ENCODE measurements at places on chromosomes 2 and 18.

GRCh38 chr2:30666266-30666874 is 140.9 kb downstream of the CAPN13 start:
- DNase-seq, result no peak

DNA sequence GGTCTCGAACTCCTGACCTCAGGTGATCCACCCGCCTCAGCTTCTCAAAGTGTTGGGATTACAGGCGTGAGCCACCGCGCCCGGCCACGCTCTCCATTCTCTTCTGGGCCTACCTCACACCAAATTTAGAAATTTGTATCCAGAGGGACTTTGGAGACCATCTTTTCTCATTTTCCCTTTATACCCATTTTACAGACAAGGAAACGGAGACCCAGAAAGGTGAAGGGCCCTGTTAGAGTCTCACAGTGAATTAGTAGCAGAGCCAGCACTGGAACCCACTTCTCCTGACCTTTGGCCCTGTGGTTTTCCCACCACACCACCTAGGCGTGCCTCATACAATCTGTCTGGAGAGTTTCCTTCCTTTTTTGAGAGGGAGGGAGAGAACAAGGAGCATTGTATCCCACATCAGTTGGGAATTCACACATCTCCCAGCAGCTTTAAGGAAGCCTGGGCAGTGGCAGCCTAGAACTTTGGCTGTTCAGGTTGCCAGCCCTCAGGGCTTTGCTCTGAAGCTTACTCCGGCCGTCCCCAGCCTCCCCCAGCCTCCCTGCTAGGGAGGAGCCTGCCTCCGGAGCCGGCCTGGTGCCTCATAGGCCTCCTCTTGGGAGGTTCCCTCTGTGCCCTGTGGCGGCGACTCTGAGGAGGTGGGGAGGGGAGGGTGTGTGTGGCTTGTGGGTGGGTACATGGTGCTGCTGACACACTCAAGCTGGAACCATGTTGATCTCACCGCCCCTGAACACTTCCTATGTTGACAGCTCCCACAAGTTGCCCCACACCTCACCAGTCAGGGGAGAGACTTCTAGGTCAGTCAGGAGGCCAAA is 13.8 kb downstream of the FOSL2 start:
- no peak for DNase-seq

DNA sequence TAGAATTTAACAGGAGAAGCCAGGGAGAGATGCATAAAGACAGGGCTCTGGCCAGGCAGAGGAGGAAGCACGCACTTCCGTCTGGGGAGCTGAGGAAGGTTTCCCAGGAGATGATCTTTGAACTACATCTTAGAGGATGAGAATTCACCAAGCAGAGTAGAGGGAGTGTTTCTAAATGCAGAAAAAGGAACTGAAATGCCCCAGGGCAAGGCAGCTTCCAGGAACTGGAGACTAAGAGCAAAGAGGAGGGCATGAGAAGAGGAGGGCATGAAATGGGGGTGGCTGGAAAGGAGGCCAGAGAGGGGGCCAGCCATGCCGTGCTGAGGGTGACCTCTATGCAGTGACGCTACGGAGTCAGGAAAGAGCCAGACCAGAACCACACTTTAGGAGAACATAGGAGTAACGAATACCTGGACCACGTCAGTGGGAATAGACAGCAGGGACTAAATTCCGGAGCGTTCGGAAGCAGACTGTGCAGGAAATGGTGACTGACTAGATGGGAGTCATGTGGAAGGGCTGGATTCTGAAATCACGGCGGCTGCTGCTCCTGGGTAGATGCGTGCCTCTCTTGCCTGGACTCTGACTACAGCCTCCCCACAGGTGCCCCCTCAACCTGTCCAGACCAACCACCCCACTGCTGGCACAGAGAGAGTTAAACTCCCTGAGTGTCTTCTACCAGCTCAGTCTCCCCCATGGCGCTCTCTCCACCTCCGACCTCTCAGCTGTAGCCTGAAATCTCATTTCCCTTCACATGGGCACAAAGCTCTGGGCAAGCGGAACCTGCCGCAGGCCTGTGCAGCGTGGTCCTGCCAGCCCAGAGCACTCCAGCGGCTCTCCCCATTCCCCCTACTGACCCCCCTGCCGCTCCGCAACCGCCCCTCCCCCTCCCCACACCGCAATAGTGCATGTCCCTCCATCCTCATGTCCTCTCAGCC is 87.0 kb upstream of the RTN4 start:
- no peak for DNase-seq

- DNase-seq, result no peak
These were observed 233.6 kb downstream of the TPGS2 start for GRCh38 chr18:36595046-36595817.

DNA sequence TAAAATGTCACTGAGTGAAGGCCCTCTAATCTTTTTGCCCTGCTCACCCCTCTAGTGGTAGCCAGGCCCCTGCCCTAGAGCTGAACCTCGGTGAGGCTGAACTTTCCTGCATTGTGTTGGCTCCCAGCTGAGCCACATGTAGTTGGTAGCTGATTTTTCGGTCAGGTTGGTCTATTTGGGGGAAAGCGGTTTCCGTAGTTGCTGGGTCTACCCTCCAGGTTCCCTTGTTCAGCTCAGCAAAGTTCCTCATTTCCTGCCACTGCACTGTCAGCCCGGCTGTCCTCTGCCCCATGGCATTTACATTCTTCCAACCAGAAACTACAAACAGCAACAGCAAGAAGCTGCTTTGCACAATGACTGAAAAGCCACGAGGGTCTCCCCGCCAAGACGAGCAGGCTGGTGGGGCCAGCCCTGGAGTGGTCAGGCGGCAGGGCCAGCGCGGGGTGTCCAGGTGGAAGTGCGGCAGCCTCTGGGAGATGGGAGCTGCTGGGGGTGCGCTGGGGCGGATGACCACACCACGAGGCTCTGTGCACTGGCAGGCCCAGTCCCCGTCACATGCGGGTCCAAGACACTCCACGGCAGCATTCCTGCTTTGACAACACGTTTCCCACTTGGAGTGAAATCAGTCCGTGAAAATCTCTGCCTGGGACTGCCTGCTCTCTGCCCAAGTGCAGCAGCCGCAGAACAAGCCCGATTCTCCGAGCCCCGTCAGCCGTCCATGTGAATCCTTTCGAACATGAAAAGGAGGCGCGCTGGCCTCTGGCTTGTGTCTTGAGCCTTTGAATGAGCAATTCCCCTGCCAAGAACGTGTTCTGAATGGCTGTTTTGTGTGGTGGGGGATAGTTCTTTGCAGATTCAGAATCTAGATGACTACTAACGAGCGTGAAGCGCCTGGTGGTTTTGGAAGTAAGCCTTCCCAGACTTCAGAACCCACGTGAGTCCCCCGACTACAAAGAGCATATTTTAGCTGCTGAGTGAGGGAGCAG is 159.4 kb downstream of the ASB1 start:
- no peak for DNase-seq

All from cortex of kidney (tissue), 1 donor.